Activated T-cell treated with anti-CD3 and anti-CD28 coated beads for 48 hours (primary cell): ENCODE measurements at places on chromosomes 1 and 21.
A peak's percentile ranks its signal among the peaks of the same experiment; 100 is the strongest.

- no peak for DNase-seq
Observed at GRCh38 chr1:148355976-148356375, 127.1 kb downstream of the PPIAL4G start.

DNA sequence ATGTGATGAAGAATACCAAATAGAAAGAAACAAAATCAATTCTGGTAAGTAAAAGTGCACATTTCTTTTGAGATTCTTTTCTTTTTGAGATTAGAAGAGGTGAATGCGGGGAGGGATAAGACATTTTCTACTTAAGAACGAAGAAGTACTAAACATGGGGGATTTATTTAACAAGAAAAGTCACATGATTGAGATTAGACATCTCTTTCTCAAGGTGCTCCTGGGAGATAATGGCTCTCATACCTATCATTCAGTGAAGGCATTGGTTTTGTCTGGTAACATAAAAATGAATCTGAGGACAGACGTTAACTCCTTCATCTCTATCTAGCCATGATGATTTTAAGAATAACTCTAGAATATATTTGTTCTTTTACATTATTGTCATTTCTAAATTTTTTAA, 147.9 kb upstream of the SAMSN1 start:
- DNase-seq, result no peak

GRCh38 chr1:162552684-162553252, 8.8 kb upstream of the UAP1 start:
- DNase-seq, result no peak

GRCh38 chr21:28025111-28025510, 967.6 kb downstream of the LTN1 start:
- no peak for DNase-seq

DNA sequence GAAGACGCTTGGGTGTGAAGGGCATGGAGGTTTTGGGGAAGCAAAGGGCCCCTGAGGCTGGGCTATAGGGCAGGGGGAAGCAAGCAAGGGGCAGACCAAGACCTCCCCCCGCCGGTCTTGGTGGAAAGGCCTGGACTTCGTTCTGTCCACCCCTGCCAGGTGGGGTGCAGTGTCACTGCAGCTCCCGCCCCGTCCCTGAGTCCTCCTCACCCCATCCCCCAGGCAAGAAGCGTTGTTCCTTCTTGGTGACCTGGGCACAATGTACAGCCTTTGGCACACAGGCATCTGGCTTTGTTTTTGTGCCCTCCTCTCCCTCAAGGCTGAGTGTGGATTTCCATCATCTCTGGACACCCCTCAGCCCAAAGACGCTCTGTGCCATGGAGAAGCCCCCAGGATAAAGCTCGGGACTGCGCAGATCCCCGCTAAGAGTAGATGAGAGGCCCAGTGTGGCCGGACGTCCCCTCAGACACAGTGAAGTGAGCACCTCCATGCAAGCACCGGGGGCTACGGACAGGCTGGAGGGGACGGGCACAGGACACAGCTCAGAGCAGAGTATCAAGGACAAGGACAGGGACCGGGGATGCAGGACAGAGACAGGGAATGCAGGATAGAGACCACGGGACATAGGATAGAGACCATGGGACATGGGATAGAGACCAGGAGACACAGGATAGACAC, 89.4 kb upstream of the ACTRT2 start:
- no peak for DNase-seq

DNA sequence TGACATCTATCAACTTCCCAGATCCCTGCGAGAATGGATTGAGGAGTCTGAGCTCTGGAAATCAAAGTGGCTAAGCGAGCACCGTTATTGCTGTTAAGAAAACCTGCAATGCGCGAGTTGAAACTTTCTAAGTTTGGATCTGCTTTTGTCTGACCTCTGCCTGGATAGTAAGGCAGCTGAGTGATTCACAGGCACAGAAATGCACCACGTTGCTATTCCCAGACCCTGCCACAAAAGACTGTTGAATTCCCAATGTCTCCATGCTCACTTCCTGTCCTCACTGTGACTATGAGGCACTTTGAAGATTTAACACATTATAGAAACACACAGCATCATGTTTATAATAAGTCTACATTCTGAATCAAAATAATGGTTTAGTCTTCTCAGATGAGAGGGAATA, 27.1 kb upstream of the CNIH3 start:
- no peak for DNase-seq

DNA sequence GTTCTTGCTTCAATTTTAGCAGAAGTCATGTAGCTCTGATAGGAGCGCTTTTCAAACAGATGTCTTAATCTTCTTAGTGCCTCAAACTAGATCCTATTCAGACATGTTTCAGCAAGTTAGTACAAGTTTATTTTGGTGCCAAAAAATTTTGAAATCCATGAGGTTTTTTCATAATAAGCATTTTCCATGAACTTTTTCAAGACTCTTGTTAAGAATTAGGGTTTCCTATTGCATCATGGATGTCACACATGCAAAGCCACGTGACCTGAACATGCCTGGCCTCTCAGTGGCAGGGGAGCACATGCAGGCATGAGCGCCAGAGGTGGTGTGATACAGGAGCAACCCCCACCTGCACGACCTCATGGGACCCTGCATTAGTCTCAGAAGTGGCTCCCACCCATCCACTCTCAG, 67.6 kb downstream of the POFUT2 start:
- no peak for DNase-seq

- DNase-seq, result no peak
Observed at GRCh38 chr1:11787251-11787803, 18.4 kb downstream of the MTHFR start.

GRCh38 chr1:179077396-179077795, 4.5 kb upstream of the TOR3A start:
- DNase-seq, result no peak

- no peak for DNase-seq
Observed at GRCh38 chr1:21703318-21703963, 34.3 kb upstream of the RAP1GAP start.

GRCh38 chr1:247639381-247639981, 34.1 kb downstream of the OR2G3 start:
- peak; percentile 57 for DNase-seq

DNA sequence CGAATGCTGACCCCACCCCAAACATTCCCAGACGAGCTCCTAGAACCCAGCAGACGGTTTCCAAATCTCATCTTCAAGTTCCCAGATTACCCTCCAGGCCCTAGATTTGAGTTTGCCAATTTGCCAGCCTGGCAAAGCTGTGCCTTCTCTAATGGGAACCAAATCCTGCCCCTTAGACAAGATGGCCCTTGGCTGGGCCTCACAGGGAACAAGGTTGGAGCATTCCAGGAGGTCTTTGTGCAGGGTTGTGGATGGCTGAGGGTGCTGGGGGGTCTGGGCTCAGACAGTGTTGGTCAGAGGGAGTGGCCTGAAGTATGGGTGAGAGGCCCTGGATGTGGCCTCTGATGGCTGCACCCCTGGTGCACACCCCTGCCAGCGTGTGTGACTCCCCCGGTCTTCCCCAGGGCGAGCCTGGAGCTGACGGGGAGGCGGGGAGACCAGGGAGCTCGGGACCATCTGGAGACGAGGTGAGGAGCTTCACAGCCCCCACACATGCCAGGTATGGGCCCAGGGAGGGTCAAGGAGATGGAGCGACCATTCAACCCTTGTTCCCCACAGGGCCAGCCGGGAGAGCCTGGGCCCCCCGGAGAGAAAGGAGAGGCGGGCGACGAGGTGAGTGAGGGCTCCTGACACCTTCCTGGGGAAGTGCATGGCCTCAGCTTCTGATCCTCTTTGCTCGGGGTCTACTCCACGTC, 10.2 kb downstream of the COL6A1 start:
- DNase-seq, result no peak

DNA sequence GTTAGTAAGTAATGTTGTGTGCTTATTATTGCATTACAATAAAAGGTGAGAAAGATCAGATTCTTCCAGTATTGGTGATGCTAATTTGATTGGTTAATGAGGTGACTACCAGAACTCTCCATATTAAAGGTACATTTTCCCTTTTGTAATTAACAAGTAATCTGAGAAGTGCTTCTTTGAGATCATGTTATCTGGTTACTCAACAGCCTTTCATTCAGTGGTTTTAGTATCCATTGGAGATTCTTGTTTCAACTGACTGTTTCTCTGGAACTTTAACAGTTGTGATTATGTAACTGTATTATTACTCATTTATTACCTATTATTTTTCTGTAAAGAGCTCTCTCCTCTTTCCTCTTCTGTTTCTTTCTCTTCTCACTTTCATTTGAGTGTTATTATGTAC, 86.7 kb downstream of the PEX14 start:
- DNase-seq, result no peak
